ENCODE measurements at places on chromosomes 13 and 19.

- DNase-seq = no peak
Observed at GRCh38 chr19:4866595-4867424, 657 bp downstream of the PLIN3 start.

DNA sequence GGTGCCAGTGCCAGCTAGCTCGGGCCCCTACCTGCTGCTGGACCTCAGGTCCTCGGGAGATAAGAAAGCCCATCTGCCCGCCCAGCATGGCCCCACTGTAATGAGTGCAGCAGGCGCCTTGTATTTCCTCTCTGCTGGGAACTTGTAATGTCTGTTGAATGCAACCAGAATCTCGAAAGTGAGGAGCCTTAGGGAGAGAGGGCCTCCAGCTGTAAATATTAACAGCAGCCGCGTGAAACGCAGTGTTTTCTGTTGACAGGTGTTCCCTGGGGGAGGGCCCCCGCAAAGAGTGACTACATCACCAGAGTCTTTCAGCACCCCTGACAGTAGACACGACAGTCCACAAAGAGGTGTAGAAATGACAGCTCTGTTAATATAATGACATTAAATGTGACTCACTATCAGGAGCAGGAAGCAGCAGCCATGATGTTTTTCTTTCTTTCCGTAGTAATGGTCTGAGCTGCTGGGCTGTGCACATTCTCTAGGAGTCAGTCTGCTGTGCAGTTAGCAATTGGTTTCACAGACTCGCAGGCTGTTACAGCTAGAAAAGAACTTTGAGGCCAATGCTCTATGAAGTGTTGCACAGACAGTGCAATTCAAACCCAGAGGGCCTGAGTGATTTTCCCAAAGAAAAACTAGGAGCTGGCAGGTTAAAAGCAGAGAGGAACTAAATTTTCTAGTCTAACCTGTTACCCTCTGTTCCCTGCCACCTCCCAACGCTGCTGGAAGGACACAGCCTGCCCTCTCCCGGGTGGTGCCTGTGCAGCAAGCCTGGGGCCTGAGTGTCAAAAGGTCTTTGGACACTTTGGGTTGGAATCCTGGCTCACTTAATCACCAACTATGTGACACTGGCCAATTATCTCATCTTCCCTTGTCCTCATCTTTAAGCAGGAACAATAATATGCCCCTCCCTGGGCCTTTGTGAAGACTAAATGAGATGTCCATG is 58.6 kb upstream of the WASF3 start:
- DNase-seq = no peak

- DNase-seq = no peak
Observed at GRCh38 chr13:40028446-40028845, 373.0 kb downstream of the COG6 start.

DNA sequence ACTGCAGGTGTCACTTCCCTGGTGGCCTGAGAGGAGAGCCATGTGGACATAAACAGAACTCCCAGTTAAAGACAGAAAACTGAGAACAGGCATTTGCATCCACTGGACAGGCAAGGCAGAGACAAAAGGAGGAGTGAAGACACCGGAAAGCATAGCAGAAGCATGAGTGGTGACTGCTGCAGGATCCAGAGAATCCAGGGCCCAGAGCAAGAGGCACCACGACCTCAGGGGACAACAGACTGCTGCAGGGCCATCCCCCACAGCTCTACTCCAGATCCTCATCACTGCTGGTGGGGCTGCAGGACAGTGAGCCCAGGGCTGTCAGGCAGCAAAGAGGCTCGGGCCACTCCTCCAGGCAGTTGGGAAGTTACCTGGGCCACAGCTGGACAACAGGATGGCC is 14.5 kb upstream of the ISYNA1 start:
- no peak for DNase-seq

GRCh38 chr19:47253970-47254369 is 2.4 kb upstream of the CCDC9 start:
- DNase-seq = no peak

GRCh38 chr13:96273196-96273595 is 183.3 kb downstream of the HS6ST3 start:
- no peak for DNase-seq

GRCh38 chr19:47253467-47253881 is 2.9 kb upstream of the CCDC9 start:
- DNase-seq = no peak

- DNase-seq = no peak
Observed at GRCh38 chr19:35883882-35884281, 15.5 kb downstream of the APLP1 start.

- DNase-seq = no peak
Observed at GRCh38 chr13:93218583-93218982, 8.0 kb upstream of the GPC6 start.

- peak; percentile 55 for DNase-seq
Observed at GRCh38 chr19:30226464-30227011, 145.6 kb upstream of the ZNF536 start.

DNA sequence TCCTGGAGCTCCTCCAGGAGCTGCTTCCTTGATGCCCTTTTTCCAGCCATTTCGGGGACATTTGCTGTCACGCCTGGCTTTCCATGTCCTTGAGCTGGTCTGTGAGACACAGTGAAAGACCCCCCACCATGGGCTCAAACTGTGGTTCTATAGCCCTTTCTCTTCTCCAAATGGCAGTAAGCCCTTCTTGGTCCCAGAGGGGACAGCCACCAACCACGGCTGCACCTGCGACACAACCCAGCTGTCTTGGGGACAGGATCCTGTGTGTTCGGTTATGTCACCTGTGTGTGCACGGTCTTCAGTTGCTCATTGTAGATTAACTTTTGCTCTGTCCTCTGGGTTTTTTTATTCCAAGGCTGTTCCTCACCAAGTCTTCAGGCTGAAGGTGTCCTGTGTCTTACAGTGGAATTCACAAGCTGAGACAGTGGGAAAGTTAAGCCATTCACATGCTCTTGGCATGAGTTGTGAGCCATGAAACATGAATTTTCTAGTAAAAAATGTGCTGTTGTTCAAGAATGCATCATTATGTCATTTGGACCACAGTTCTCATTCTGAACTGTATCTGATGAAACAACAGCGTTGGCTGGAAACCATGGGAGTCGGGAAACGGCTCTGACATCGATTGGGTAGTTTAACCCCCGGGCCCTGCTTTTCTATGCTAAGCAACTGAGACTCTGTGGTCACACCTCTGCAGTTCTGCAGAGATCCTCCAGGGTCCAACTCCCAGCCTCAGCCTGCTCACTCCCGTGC is 129.5 kb upstream of the MCF2L start:
- no peak for DNase-seq

DNA sequence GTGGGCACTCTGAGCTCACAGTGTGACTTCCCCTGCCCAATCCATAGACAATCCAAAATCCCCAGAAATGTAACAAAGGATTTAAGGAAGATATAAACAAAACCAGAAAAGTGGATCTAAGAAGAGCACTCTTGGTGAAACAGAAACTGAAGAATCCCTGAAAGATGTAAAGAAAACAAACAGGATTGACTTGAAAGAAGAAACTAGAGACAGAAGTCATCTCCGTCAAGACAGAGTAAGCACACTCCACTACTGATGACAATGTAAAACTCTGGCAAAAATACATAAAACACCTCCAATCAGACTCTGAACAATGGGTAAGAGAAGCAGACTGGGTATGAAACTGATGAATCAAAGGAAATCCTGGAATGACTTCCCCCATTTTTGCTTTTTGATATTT is 13.5 kb downstream of the TUBGCP3 start:
- no peak for DNase-seq

- DNase-seq = no peak
Observed at GRCh38 chr13:71611292-71611691, 255.7 kb downstream of the DACH1 start.

GRCh38 chr19:13118424-13119193 is 545 bp downstream of the NACC1 start:
- DNase-seq = no peak

DNA sequence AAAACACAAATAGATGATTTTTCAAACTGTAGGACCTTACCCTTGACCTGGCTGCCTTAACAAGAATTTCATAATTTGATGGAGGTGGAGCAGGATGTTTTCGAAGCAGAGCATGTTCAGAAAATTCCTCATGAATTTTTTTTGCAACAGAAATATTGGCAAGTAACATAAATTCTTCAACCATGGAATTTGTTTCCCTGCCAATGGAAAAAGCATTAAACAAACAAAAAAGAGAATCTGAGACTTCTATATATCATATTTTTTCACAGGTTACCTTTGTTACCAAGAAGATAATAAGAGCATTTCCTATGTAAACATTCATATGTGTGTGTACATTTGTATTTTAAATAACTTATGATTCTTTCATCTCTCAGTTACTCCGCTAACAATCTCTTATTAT is 18.3 kb downstream of the DIS3 start:
- no peak for DNase-seq

GRCh38 chr13:49314344-49314882 is 66.7 kb downstream of the CDADC1 start:
- DNase-seq = no peak

DNA sequence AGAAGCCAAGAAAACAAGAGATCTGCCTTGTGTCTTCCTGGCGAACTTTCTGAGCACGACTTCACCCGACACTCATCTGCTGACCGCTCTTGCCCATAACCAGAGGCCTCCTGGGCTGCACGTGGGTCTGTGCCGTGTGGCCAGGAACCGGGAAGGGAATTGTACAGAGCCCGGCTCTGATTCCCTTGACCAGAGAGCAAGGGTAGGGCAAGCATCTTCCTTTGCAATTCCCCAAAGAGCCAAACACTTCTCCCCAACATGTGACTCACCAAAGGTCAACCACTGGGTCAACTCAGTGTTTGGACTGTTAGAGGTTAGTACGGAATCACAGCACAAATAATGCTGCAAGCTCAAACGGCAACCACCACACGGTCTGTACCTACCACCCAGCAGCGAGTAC is 48.9 kb downstream of the KLF2 start:
- no peak for DNase-seq

GRCh38 chr19:16136185-16136999 is 7.1 kb upstream of the HSH2D start:
- DNase-seq = no peak

- peak; percentile 97 for DNase-seq
Observed at GRCh38 chr19:58543826-58544590, at the start of gene TRIM28. Gene TRIM28, plus strand, starts transcription at chr19:58544064. Its CDS starts 694 bp downstream, at chr19:58544758.

GRCh38 chr13:59504407-59504806 is 659.3 kb downstream of the DIAPH3 start:
- DNase-seq = no peak

DNA sequence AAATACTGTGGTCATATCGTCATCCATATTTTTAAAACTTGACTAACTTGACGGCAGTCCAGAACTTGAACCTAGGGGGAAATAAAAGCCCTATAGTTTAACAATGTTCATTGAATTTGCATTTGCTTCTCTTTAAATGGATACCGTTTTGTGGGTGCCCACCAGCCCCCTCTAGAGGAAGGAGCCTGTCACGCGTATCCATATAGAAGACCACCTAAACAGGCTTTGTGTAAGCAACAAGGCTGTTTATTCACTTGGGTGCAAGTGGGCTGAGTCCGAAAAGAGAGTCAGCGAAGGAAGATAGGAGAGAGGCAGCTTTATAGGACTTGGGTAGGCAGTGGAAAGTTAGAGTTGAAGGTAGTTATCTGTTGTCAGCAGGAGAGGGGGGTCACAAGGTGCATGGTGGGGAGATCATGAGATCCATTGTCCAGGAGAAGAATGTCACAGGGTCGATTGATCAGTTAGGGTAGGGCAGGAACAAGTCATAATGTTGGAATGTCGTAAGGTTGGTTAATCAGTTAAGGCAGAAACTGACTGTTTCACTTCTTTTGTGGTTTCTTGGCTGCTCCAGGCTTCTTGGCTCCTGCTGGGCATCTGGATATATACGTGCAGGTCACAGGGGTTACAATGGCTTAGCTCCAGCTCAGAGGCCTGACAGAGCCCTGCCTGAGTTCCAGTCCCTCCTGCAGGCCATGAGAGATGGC is 42.5 kb upstream of the ANKRD10 start:
- DNase-seq = no peak

GRCh38 chr13:49561062-49561410 is 24.3 kb downstream of the RCBTB1 start:
- DNase-seq = no peak

DNA sequence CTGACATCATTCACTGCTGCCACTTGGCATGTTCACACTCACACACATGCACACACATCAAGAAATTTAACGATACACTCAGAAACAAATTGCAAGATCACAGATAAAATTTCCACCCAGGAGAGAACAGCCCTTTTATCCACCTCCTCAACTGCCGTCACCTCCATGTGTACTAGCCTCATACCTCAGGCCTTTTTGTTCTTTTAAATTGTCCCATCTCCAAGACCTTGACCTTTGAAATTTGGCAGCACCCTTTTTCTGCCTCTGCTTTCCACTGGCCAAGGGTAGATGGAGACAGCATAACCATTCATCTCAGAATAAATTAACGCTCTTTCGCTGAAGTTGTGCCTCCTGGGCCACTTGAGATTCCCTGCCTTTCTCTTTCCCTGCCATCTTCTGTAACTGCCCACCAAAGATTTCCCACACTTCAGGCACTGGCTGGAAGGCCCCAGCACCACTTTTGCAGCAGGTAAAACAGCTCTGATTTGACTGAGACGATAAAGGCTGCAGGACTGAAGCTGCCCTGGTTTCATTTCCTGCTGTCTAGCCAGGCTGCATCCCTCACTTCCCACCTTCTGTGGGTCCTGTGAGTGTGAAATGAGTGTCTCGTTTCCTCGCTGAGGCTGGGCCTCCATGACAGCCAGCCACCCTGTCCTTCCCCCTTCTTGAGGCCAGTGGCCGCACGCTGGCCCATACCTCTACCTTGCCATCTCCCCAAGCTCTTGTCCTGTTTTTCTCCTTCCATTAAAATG is 39.3 kb downstream of the MBNL2 start:
- no peak for DNase-seq

GRCh38 chr19:16244091-16244490 is 46.4 kb downstream of the AP1M1 start:
- no peak for DNase-seq

- no peak for DNase-seq
Observed at GRCh38 chr13:60788156-60788829, 391.3 kb downstream of the TDRD3 start.

- no peak for DNase-seq
Observed at GRCh38 chr13:27174766-27175455, 3.3 kb upstream of the USP12 start.

DNA sequence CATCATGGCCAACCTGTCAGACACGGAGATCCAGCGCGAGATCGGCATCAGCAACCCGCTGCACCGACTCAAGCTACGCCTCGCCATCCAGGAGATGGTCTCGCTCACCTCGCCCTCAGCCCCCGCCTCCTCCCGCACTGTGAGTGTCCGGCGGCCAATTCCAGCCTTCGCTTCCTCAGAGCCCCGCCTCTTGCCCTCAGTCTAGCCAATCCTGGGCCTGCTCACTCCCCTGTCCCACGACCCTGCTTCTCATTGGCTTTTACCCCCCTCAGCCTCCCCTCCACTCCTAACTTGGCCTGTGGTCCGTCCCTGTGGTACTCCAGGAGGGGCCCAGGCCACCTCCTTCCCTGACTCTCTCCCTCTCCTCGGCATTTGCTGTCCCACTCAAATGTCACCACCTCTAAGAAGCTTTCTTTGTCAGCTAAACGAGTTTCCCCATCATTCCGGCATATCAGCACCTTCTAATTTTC is 12.3 kb downstream of the HRC start:
- peak; percentile 92 for DNase-seq

GRCh38 chr13:108200781-108201398 is 14.4 kb downstream of the LIG4 start:
- no peak for DNase-seq
